Dermis microvascular lymphatic vessel endothelial cell (primary cell): ENCODE measurements at places on chromosomes 2 and 18. TPM values are rescaled to one million over a fixed set of nuclear protein-coding genes. Genes with fewer than 3 reads are reported as not detected.

The HOXD4 gene
- 2.3 and 2.5 TPM in 2 replicates for total RNA-seq

The ACVR1 gene
- total RNA-seq = 9.9 and 25.8 TPM in 2 replicates

The STON1 gene
- total RNA-seq = 1.8 and 2.1 TPM in 2 replicates

The LTBP1 gene
- 22.1 and 82.4 TPM in 2 replicates for total RNA-seq

The GNAL gene
- 0.39 and 0.51 TPM in 2 replicates for total RNA-seq
